ENCODE measurements at places on chromosomes 11 and 22.
A peak's percentile ranks its signal among the peaks of the same experiment; 100 is the strongest.

DNA sequence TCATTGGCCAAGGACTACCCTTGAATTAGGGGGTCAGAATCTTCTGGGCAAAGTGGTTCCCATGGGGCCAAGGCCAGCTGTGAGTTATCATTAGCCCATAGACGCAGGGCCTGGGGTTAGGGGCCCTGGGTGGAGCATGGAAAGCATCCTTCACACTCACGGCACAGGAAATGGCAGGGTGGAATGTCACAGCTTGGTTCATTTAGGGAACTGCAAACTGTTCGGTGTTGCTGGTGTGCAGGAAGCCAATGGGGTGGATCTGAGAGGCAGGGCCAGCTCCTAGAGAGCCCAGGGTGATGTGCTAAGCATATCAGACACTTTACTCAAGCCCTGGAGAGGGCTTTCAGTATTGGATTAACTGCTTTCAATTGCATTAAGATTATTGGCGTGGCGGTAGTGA is 42.9 kb downstream of the TECTA start:
- DNase-seq, result no peak

- no peak for DNase-seq
Measured at GRCh38 chr22:45516163-45516562, 13.5 kb downstream of the FBLN1 start.

GRCh38 chr22:50262460-50262911 is 1.0 kb upstream of the MAPK12 start:
- peak; percentile 40 for DNase-seq

- DNase-seq, result no peak
Measured at GRCh38 chr22:30947816-30948454, 20.6 kb downstream of the MORC2 start.

DNA sequence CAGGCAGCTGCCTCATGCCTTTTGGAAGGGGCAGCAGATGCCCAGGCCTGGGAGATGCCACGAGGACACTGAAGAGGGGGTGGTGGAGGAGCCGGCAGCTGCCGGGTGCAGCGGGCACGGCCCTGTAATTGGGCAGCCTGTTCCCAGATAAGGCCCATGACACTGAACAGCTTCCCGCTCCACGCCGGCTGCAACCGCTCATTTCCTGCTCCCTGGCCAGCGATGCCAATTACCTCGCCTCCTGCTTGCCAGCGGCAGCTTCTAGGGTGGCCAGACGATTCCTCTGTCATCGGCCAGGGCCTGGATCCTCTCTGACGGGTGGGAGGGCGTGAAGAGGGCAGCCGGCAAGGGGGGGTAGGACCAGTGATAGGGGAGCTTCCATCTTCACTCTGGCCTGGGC is 22.8 kb downstream of the FLRT1 start:
- DNase-seq, result no peak

DNA sequence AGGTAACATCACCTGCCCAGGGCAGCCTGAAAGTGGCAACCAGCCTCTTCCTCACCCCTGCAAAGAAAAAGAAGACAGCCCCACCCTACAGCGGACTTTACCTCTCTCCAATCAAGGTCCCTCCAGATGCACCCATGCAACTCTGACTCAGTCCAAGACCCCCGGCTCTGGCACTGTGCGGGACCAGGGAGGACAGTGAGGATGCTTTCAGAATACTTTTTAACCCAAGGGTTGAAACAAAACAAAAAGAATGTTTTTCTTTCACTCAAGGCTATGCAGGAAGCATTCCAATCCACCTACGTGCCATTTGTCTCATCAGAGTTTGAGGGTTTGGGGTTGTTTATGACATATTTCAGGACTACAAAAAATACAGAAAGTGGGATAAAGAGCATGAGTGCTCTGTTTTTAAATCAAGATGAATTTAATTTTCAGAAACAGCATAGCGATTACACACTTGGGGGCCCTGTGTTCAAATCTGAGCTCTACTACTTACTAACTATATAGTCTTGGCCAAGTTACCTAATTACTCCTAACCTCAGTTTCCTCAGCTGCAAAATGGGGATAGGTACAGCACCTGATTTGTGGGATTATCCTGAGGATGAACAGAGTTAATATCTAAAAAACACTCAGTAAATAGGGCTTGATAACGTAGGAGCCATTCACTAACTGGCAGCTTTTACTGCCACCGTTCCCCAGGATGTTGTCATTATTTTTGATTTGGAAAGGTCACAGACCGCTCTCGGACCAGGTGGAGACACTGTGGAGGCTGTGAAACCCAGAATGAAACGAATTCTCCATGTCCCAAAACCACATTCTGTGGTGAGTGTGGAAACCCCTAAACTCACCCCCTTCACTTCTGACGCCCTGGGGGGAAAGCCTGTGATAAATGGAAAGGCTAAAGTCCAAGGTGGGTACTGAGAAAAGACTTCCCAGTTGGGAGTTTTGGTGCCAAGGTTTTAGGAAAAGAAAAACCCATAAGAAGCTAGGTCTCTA is 5.6 kb downstream of the PLAAT3 start:
- DNase-seq, result no peak

GRCh38 chr22:24433828-24434470 is 6.5 kb downstream of the ADORA2A start:
- no peak for DNase-seq

DNA sequence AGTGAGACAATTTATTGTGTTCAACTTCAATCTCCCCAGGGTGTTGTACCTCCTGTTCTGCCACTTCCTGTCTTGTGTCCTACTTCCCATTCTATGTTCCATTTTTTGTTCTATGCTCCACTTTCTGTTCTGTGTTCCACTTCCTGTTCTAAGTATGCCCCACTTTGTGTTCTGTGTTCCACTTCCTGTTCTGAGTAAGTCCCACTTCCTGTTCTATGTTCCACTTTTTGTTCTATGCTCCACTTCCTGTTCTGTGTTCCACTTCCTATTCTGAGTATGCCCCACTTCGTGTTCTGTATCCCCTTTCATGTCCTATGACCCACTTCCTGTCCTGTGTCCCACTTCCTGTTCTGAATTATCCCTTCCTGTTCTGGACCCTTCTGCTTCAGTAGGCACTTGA is 732.7 kb downstream of the TBC1D22A start:
- no peak for DNase-seq

DNA sequence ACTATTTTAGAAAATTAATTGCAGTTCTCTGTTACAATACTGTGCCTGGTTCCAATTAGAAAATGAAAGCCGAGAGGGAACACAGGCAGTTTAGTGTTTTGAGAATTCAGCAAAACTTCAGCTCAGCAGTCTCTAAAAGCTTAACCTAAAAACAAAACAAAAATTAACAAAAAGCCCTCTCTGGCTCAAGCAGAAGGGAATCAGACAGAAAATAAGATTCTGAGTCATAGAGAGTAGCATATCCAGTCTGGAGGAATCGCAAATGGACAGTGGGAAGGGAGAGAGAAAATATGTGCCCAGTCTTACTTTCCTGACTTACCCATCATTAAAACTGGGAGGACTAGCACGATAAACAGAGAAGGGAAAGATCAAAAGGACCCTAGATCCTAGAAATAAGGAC is 38.1 kb upstream of the CHRM4 start:
- DNase-seq, result no peak

DNA sequence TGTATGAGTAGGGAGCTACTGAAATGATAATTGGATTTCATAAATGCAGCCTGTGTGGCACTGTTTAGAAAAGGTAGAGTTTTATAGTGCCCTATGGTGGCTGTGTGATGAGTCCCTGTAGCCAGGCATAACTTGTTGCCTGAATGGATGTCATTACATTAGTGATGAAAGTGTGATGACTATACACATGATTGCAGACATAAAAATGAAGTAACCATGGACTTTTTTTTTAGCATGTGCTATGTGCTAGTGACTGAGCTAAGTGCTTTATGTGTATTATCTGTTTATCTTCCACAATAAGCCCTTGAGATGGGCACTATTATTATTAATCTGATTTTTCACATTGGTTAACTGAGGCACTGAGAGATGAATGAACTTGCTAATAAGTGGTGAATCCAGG is 13.5 kb upstream of the GRAMD1B start:
- no peak for DNase-seq

DNA sequence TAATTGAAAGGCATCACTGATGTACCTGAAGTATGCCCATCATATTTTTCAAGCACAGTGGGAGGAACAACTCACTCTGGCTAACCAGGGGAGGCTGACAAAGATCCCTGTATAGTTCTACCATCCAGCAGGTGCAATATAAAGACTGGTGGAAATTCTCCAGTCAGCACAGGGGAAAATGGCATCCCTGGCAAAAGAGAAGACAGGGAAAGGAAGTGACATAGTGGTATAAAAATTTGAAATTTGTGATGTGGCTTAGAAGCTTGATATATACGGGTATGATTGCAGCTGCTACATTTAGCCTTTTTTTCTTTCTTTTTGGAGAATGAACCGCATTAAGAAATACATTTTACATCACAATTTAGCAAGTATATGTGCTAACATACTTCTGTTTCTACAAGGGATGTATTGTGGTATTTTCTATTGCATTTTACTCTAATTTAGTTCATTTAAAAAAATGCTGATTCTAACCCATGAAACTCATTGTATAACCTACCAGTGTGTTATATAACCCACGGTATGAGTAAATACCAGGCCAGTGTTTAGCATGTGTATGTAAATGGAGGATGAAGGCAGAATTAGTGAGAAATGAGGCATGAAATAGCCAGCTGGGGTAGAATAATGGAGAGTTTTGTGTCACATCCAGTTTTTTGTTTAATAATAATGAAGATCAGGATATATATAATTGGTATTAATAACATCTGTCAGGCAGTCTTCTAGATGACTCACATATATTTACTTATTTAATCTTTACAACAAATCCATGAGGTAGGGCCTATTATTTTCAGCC is 186.1 kb downstream of the ARHGAP42 start:
- no peak for DNase-seq

DNA sequence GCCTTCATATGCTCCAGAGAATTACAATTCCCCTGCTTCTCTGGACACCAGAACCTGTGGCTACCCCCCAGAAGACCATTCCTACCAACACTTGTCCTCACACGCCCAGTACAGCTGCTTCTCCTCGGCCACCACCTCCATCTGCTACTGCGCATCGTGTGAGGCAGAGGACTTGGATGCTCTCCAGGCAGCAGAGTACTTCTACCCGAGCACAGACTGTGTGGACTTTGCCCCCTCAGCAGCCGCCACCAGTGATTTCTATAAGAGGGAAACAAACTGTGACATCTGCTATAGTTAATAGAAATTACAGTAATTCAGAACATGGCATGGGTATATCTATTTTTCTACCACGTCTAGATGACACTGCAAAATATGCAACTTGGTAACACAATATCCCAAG is 9.8 kb downstream of the POU2AF3 start:
- DNase-seq, result peak; percentile 63

- DNase-seq, result no peak
Measured at GRCh38 chr22:48632646-48633246, 1194.9 kb downstream of the BRD1 start.

DNA sequence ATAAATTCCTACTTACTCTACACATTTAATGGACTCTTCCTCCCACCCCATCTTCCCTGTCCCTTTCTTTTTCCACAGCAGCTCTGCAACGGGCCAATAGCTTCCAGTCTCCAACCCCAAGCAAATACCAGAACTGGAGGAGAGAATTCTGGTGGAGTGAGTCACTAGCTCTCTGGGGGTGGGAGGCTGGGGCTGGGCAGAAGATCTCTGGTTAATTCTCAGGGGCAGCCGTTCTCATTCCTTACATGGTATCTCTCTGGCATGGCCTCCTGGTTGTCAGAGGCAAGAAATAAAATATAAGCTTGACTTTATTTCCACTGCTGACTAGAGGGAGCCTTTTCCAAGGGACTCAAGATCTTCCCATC is 90.4 kb upstream of the PARVA start:
- DNase-seq, result no peak

- DNase-seq, result no peak
Measured at GRCh38 chr11:76752321-76753143, 30.6 kb upstream of the TSKU start.

DNA sequence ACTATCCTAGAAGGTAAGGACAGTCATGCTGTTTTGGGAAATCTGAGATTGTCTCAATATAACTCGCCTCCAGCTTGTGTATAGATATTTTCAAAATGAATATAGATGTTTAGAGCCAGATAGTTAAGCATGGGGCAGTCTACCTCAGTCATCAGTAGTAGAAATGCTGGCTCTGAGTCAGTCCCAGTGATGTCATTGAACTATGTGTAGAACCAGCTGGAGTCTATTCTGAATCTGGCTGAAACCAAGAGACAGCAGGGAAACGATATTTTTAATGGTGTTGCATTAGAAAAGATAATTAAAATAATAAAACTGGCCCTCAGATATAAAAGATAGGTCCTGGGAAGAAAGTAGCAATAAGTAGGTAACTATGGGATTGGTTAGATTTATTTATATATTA is 25.9 kb downstream of the PIWIL4 start:
- DNase-seq, result no peak

DNA sequence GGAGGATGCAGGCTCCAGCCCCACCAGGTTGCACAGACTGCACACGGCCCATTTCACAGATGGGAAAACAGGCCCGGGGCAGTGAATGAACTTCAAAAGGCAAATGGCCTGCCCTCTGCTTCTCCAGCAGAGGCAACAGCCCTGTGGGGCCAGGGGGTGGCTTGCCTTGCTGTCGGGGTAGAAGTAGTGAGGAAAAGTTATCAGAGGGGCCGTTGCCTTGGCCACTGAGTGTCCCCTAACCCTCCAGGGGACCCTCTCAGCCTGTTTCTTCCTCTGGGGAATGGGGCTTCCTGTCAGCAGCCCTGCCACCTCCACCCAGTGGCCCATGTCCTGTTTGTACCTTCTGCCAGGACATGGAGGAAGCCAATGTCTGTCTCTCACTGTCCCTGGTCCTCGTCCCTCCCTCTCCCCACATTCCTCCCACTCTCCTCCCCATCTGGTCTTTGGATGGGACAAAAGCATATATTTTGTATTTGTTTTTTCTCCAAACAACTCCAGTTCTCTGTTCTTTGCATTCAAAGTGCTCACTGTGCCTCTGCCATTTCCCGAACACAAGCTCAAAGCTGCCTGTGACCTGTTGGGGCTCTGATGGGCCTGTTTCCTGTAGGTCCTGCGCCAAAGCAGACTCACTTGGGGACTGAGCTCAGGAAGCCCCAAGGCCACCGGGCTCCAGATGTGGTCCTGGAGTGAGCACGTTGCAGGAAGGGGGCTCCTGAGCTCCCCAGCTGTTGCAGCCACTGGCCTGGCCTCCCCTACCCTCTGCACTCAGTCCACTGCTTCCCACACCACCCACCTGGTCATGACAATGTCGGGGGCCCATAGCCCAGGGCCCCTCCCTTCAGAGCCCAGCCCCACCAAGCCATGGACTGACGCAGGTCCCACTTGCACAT is 9.5 kb downstream of the MAP4K2 start:
- DNase-seq, result no peak

GRCh38 chr22:22867996-22868715 is 19.5 kb upstream of the IGLL5 start:
- no peak for DNase-seq

DNA sequence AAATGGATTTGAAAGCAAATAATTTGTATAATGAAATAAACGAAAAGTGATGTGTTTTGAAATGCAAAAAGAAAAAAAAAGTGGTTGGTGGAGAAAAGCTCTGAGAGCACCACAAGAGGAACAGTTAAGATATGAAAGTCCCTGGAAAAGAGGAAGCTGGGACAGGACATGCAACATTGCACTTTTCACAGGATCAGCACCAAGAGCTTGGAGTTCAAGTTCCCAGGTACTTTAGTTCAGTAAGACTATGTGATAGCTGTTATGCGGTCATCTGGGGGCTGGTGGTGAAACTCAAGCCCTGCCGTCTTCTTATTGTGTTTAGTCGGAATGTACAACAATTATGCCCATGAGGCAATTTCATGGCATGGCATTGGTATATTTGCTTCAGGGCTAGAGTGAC is 17.1 kb upstream of the MS4A4A start:
- no peak for DNase-seq

- DNase-seq, result no peak
Measured at GRCh38 chr11:19683862-19684491, 28.7 kb upstream of the NAV2 start.
